ENCODE measurements at places on chromosomes 4 and X. TPM values are rescaled to one million over a fixed set of nuclear protein-coding genes. Genes with fewer than 3 reads are reported as not detected.

DNA sequence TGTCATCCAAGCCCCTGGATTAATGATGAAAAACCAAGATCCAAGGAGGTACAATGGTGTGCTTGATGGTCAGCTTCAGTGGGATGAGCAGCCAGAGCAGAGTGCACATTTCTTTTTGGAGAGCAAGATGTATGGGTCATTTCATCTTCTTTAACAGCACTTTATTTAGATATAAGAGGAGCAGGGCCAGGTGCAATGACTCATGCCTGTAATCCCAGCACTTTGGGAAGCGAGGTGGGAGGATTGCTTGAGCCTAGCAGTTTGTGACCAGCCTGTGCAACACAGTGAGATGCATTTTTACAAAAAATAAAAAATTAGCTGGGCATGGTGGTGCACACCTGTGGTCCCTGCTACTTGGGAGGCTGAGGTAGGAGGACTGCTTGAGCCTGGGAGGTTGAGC, 45.3 kb upstream of the MAP3K15 start:
- DNase-seq, result peak; percentile 46

DNA sequence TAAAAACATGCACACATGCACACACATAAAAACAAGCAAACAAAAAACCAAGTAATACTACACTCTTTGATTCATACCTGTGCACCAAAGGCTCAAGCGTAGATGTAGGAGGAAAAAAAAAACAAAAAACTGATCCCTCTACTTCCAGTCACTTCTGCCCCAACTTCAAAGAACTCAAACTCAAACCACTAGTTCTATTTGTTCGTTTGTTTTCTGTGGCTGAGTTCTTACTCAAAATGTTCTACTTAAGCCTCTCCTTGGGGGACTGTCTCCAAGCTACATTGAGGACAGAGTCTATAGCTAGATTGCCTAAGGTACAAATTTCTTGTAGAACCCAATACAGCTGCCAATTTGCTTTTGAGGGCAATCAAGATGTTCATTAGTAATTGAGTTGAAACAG, 171.0 kb upstream of the ATOH1 start:
- DNase-seq, result no peak

The FGD1 gene
- total RNA-seq, result 8.0 TPM

GRCh38 chrX:139889760-139890159, 43.1 kb downstream of the ATP11C start:
- no peak for DNase-seq

The MAGEA2 gene
- total RNA-seq, result not detected

GRCh38 chr4:24705016-24705753, 90.2 kb upstream of the SOD3 start:
- no peak for DNase-seq

- DNase-seq, result no peak
Measured at GRCh38 chrX:137926090-137926489, 360.2 kb downstream of the ZIC3 start.

The DSPP gene
- total RNA-seq, result not detected

The HELT gene
- not detected for total RNA-seq

The HTR2C gene
- total RNA-seq, result not detected

- DNase-seq, result no peak
Measured at GRCh38 chr4:167119392-167119791, 114.9 kb downstream of the SPOCK3 start.

- no peak for DNase-seq
Measured at GRCh38 chr4:97215409-97215941, 927.8 kb downstream of the STPG2 start.

The PABPC1L2A gene
- not detected for total RNA-seq

The NEUROG2 gene
- not detected for total RNA-seq

The MID1 gene
- total RNA-seq, result 35.7 TPM

GRCh38 chr4:99165978-99166377, 21.9 kb upstream of the ADH4 start:
- no peak for DNase-seq

DNA sequence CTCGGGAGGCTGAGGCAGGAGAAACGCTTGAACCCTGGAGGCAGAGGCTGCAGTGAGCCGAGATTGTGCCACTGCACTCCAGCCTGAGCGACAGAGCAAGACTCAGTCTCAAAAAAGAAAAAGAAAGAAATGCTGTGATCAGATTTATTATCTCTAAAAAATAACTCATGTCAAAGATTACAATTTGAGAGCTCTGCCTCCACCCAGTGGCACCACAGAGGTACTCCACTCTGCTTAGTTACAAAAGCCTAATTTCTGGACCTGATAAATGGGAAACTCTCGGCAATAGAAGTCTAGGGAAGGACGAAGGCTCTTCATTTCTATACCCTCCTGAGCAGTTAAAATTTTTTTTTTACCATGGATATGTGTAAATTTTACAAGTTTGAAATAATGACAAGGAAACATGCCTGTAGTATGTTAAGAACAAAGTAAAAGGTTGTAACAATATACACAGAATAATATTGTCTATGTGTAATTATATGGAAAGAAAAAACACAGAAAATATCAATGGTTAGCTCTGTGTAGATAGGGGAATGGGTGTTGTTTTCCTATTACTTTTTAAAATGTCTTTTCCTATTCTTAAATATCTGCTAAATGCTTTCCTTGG, 149.8 kb downstream of the STIM2 start:
- DNase-seq, result no peak

The TLR3 gene
- 2.3 TPM for total RNA-seq

GRCh38 chr4:25884031-25884782, 21.4 kb upstream of the SEL1L3 start:
- no peak for DNase-seq

GRCh38 chr4:63937961-63938360, 471.3 kb downstream of the TECRL start:
- DNase-seq, result no peak

The KLHL4 gene
- 2.0 TPM for total RNA-seq

GRCh38 chr4:82969414-82969813, 41.2 kb downstream of the LIN54 start:
- DNase-seq, result no peak

The HDAC8 gene
- 23.4 TPM for total RNA-seq

DNA sequence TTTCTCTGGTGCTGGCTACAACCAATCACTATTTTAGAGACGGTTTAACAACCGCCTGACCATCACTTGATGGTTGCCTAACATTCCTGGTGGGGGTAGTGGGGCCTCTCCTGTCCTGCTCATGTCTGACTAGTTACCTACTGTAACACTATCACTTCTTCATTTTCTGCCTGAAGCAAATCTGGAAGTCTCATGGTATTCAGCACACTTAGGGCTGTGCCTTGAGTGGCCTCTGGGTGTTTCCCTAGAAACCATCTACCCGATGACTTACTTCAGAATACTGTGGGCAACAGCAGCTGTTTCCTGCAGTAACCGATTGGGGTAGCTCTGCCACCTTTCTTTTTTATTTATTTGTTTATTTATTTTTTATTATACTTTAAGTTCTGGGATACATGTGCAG, 880.1 kb upstream of the INTU start:
- DNase-seq, result no peak
